ENCODE measurements at places on chromosomes 5 and 9.

DNA sequence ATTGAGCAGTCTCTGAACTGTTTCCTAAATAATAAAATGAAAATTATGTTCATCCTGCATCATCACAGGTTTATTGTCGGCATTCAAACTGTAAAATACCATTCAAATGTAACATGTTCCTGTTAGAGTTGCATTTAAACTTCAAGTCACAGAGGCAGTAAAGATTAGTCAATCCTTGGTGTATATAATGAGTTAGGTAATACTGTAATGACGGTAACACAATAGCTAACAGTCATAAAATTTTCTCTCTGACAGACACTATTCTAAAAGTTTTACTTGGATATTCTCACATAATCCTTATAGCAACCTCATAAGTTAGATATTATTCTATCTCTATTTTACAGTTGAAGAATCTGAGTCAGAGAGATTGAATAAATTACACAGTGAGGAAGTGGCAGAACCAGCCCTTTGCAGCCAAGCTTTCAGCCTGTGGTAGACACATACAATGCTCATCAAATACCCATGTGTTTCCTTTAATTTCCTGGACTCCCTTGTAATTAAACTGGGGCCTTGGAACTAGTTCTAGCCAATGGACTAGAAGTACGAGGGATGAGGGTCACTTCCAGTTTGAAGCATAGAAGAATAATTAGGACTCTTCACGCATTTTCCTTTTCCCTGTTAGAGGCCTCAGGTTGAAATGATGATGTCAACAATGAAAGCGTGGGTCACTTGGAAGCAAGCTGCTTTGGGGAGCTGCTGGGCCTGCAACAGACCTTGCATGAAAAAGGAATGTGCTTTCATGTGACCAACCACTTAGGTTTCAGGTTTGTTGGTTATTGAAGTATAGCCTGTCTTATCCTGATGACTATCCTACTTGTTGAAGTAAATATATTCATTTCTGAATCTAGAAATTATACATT is 12.3 kb upstream of the CAST start:
- no peak for DNase-seq

DNA sequence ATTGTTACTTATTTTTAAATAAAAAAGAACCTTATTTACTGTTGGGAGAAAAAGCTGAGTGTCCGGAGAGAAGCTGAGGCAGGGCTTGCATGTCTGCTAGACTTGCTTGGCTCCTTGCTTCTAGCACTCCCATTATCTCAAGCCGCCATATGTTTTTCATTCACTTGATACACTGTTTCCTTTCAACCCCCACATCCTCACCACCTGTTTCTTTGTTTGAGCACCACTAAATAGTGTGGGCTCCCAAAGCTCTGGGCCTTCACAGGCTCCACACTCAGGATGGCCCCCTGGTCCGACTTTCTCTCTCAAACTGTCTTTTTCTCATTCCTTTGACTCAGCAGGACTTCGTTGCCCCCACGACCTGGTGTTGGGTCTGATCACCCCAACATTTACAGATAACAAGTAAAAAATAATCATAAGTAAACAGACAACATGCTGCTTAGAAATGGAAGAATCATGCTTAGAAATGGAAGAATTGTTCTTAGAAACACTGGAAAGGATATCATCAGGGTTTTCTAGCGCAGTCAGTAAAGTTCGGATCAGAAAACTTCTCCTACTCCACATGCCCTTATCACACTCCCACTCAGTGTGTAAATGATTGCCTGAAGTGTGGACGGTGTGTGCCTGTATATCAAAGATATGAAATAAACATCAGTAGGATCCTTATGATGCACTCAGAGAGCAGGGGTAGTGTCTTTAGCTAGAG is 58.5 kb downstream of the APTX start:
- DNase-seq = no peak

- DNase-seq = no peak
These were observed 322.9 kb upstream of the RPS23 start for GRCh38 chr5:82601077-82601476.

DNA sequence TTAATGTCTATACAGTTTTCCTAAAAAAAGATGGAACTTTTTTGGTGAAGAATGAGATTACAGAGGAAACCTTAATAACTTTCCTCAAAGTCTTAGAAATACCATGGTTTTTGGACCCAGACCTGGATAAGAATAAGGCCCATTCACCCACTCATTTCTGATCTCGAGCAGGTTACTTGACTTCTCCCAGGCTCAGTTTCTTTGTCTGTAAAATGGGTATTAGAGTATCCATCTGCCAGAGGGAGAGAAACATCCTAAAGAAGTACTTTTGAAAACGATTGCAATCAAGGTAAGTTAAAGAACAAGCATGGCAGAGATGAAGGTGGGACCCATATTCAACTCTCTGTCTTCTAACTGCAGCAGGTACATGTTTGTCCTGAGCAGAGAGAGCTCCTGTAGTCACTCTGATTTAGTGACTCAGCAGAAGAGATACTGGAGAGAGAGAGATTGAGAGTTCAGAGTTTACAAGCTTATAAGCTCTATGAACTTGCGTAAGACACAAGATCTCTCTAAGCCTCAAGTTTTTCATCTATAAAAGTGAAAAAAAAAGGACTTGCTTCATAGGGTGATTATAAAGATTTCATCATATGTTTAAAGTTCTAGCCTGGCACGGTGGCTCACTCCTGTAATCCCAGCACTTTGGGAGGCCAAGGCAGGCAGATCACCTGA is 379.4 kb upstream of the SGCD start:
- DNase-seq = no peak

DNA sequence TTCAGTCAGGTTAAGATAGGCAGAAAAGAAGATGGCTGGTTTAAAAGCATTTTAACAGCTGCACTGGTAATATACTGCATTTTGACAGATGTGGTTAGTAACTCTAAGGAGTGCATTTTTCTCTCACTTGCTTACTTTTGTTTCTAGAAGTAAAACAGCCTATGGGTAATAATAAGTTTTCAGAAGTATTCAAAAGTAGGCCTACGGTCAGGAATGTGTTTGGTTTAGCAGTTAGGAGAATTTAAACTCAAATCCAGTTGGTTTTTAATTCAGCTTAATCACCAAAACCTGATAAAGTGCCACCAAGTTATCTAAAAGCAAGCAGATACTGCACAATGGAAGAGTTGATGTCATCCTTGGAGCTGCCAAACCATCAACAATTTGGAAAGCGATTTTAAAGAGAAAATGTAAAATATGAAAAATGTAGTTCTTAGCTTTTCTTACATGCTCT is 160.3 kb downstream of the ARSB start:
- DNase-seq = no peak

GRCh38 chr5:75668977-75669689 is 48.1 kb downstream of the POC5 start:
- DNase-seq = peak; percentile 92

GRCh38 chr9:119164716-119165115 is 204.5 kb downstream of the BRINP1 start:
- DNase-seq = no peak

GRCh38 chr5:95083606-95084005 is 201.3 kb downstream of the MCTP1 start:
- no peak for DNase-seq

All from activated CD4-positive, alpha-beta T cell treated with anti-CD3 and anti-CD28 coated beads, Interleukin-2, Interleukin-4, amounts not matched to agents 100 ng/mL and 50 ng/mL, durations not matched to agents 16 hours and 8 hours (primary cell).